ENCODE measurements at places on chromosomes 3 and 15.

GRCh38 chr3:39406368-39407258, at the start of gene RPSA:
RPSA (plus strand) TSS chr3:39406720; CDS start chr3:39407654, 934 bp downstream.
- ATAC-seq, result peak; percentile 98

DNA sequence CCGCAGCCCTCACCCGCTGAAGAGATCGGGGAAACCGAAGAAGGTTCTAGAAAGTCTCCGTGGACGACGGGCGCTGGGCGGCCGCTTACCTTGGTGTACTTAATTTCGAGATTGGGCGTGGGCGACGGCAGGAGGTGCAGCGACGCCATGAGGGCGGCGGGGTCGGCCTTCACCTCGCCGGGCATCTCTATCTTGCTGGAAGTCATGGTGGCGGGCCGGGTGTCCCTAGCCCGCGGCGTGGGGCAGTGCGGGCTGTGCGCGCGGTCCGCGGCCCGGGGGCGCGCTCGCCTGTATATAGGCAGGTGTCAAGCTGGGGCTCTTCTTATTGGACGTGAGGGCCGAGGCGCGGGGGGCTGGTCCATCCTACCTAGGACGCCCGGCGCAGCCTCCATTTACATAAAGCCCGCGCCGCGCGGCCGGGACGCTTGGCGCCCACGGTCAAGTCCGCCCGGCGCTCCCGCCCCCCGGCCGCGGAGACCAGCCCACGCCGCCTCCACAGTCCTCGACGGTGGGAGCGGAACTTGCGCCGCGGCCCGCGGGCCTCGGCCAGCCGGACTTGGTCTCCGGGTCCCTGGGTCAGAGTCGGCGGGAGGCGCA, at the start of gene ALDH1A2:
ALDH1A2 (minus strand) TSS at position 267 of the 597 bp plus-strand sequence; CDS start at position 206, 61 bp downstream.
- no peak for ATAC-seq

DNA sequence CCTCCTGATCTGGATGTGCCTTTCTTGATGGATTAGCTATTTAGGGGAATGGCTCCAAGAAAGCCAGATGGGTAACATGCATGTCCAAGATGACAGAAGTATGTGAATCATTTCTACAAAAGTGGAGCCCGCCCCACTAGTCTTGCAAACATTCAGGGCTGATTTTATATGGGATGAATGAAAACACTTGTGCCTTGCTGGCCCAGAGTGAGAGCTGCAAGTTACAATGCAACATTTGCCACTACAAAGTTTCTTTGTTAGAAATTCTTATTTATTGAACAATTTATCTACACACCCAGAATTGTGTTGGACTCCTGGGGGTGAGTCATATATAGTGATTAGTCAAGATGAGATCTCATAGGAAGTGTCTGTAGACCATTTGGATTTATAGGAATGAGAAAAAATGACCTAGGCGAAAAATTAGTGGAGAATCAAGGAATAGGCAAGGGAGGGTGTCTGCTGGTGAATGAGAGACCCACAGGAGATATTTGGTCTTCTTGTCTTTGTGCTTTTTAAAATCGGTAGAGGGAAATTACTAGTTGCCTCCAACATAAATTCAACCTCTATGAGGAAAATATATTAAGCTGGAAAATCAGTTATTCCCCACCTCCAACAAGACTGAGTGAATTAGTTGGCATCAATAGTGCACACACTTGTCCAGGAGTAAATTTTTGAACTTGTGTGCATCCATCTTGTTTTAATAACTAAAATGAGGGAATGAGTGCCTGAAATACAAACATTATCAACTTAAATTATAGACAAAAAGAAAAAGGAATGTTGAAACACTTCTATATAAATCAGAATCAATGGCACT, 53.5 kb upstream of the DCBLD2 start:
- ATAC-seq, result no peak

DNA sequence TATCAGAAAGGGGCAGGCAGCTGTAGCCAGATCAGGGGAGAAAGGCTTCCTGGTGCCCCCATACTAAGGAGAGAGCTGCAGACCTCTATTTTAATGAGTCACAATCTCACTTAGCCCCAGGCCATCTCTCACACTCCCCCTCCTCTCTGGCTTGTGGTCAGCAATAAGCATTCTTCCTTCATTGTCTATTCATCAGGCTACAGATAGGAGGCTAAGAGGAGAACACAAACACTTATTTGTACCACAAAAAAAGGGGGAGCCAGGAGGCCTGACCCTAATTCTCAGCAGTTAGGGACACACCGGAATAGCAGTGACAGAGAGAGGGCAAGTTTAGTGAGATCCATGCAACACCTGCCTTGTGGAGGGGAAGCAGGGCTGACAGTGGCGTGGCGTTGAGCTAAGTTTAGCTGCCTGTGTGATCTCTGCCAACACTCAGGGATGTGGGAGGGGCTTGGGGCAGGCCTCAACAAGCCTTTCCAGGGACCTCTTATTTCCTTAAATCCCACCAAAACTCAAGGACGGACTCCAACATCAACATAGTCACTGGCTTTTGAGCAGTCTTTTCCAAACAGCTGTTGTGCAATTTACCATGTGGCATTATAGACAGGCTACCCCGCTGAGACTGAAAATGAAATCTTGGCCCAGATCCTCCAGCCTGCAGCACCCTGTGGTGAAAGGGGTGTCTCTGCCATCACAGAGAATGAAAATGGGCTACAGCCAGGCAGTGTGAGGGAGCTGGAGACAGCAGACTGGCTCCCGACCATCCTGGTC, 191.9 kb upstream of the TSC22D2 start:
- peak; percentile 62 for ATAC-seq

DNA sequence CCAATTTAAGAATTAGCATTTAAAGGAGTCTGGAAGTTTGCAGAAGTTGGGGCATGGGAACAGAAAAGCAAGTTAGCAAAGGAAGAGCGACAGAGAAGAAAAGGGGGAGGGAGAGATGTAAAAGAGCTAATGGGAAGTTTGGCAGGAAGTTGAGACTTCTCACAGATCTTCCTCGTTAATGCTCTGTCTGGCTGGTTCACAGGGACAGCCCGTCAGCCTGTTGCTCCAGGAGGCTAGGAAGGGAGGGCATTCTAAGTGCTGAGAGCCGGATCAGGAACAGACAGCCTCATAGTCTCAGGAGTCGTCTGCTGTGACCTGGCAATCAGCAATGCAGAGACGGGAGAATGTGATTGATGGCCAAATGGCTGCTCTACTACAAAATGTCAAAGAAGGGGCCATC, 150.3 kb downstream of the AGBL1 start:
- ATAC-seq, result no peak

All from SK-N-SH treated with all-trans-retinoic acid at 6 μM for 48 hours (cell line).